Suprapubic skin (tissue), 4 donors: ENCODE measurements at places on chromosomes 11 and 22.
A peak's percentile ranks its signal among the peaks of the same experiment; 100 is the strongest.

DNA sequence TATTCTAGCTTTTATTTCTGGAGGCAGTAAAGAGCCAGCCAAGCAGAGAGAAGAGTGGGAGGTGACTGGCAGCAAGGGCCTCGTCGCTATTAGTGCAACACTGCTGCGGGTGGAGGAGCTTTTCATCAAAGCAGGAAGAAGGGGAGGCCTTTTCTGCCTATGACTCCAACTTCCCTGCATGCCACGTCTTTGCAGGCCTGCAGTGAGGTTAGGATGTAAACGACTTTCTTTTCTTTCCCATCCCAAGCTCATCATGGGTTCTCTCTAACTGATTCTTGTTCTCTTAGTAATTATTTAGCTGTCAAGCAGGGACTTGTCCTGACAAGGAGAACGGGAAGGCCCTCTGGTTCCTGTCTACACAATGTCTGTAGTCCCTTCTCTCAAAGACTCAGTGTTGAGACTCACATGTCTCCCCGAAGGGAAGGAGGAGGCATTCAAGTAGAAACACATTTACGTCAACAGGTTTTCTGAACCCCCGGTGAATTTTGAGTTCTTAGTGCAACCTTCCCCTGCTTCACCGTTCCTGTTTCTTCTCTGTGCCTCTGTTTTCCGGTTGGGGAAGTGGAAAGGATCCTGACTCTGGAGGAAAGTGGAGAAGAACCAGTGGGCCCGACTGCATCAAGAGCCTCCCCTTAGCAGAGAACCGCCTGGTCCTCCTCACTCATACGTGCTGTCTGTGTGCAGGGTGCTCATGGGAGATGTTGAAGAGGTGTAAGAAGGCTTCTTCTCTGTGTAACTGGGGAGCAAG is 56.9 kb downstream of the PACS1 start:
- no peak for DNase-seq

DNA sequence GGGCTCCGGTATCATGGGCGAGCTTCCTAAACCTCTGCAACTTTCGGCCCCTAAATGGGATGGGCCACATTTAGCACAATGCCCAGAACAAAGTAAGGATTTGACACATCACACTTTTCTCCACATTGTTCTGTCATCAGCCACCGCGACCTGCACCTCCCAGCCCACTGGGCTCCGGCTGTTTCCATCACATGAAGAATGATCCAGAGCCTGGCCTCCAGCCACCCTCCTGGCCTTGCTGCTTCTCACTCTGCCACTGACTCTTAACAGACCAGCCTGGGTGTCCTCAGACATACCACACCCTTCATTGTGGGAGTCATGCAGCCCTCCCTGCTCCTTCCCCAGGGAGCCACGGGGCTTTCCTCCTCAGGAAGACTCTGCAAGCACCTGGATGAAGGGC is 113.7 kb downstream of the IGLL1 start:
- DNase-seq, result no peak

DNA sequence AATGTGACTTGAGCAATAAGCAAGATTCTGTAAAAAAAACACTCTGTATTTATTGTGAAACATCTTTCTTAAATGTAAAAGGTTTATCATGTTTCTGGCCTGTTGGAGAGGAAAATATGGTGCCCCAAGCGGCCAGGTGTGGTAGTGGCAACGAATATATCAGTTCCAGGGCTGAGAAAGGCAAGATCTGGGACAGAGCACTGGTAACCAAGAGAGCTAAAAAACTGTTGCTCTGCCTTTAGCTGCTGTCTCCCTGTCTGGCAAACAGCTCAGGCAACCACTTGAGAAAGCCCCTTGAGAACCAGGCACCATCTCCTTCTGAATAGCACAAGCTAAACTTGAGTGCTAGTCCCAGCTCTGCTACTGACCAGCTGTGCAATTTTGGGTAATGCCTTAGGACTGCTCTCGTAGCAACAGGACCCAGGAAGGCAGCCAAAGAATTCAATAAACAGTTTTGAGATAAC is 129.9 kb downstream of the KCNC1 start:
- DNase-seq, result no peak

DNA sequence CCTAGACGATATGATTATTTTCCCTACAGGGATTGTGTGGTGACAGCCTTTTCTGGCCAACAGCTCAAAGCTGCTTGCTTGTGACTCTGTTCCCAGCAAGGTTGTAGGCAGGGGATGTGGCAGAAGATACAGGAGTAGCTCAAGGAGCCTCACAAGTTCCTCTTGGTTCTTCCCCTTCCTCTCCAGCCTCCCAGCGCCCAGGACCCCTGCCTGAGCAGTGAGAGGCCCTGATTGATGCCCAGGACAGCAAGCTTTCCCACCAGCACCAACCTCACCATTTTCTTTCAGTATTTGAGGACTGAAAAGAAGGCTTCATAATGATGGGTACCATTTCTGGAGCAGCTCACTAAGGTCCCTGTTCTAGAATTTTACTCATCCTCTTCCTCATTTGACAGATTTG is 248.0 kb downstream of the TENM4 start:
- DNase-seq, result no peak

DNA sequence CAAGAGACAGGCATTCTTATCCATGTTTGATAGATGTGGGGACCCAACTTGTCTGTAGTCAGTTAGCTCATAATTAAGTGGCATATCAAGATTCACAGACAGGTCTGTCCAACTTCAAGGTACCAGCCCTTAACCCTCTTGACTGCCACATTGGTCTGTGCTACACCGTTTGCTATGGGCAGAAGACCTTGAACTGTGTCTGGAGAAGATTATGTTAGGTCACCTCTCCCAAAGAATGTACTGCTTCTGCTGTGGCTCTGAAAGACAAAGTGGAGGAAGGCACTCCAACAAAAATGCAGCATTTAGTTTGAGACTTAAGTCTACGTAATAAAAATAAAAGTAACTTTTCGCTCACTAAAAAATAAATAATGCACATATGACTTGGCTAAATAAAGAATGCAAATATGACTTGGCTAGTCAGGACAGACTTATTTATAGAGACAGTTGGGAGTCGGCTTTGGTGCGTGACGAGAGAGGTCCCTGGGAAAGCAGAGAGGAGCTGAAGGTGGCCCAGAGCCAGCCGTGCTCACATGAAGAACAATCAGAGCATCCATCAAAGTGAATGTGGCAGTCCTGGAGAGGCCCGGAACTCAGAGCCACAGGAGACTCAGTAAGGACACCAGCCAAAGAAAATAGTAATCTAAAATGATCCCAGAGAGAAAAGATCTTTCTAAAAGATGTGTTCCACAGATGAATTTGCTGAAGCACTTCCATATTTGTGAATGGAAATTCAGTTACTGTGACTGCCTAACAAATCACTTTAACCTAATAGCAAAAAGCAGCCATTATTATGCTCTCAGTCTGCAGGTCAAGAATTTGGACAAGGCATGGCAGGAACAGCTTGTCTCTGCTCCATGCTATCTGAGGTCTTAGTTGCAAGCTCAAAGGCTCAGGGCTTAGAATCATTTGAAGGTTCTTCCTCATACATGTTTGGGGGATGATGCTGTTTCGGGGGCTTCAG is 35.0 kb downstream of the CWC15 start:
- DNase-seq, result peak; percentile 69

GRCh38 chr11:129042503-129042902 is 99.8 kb upstream of the TP53AIP1 start:
- DNase-seq, result no peak

DNA sequence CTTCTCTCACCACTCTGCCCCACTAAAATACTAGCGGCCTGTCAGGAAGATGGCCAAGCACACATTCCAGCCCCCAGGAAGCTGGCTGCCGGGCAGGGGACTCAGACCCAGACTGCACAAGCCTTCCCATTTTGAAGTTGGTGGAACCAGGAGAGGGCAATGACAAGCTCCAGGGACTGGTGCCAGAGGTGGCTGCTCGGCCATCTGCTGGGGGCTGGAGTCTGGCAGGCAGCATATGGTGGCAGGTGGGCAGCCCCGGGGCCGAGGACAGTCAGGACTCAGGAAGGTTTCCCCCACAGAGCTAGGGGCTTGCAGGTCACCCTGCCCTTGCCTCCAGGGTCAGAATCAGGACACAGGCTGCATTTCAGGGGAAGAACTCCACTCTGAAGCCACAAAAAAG is 22.6 kb downstream of the KCNJ5 start:
- no peak for DNase-seq

GRCh38 chr22:16988257-16988656 is 19.8 kb downstream of the GAB4 start:
- DNase-seq, result no peak

DNA sequence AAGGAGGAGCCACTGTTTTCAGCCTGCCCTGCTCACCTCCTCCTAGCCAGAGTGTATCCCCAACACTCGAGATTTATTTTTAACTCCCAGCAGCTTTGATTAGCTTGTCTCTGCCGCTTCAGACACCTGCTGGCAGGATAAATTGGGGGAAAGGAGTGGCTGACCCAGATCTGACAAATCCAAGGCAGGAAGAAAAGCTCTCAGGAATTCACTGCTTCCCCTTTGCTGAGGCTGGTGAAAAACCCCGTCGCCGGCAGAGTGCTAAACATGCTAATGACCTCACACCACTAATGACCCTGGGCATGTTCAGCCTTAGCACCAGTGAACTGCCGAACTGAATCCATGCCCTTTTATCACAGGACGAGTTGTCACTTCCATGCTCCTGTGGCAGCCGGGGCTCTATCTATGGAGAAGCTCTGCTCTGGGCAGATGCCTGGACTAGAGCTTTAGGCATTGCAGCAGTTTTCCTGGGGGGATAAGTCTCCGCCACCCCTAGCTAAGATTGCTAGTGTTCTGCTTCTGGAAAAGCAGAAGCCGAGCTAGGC is 52.2 kb downstream of the FEZ1 start:
- DNase-seq, result peak; percentile 4

DNA sequence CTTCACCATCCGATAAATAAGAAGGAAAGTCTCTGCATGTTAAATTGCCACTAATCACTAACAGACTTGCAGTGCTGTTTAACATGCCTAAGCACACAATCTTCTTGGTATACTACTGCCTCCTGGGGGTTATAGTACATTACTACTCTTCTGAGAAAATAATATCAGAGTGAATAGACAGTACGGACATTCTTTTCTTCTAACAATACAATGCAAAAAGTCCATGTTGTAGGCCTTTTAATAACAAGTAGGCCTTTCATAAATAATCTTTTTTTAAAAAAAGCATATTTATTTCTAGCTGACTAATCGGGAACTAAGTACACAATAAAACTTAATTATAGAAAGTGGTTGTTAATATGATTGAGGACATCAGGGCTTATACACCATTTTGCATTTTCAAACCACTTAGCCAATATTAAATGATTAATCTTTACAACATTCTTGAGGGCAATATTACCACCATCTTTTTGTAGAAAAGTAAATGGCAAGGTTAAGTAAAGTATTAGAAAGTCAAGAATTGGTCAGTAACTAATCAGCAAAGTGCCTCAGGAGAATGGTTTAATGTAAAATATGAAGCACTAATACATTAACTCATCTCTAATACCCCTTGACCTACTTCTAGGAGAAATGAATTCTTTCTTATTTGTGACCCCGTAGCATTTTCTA is 84.7 kb downstream of the TTC28 start:
- no peak for DNase-seq

- DNase-seq, result no peak
Measured at GRCh38 chr11:125165111-125165842, 726 bp downstream of the PKNOX2 start.

DNA sequence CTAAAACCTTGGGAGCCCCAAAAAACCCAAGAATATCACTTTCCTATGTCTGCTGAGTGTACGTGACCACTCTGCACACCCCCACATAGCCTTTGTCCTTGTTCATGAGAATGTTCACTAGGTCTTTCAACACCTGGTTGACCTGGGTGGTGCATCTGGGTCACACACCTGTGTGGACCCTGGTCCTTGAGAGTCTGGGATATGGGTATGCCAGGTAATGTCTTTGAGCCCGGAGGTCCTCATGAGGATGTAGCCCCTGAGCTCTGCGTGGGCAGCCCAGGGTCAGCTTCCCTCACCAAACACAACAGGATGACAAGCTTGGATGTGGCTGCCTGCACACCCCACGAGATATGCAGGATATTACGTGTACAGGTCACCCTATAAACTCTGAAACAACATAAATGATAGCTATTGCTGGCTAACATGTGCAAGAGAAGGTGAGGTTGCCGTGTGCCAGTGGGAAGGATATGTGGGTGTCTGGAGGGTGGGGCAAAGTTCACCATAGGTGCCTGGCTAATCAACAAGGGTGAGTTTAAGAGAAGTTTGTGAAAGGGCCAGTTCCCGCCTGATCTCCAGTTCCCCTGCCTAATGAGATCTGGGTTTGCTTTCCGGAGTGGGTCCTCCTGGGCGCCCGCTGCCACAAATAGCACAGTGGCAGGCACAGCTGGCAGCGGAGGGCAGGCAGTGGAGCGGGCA is 1.4 kb upstream of the PPARA start:
- no peak for DNase-seq

- DNase-seq, result no peak
Measured at GRCh38 chr11:107669191-107669740, 42.6 kb downstream of the SLN start.

GRCh38 chr11:111105566-111105965 is 140.0 kb upstream of the POU2AF2 start:
- DNase-seq, result no peak

GRCh38 chr11:133935551-133935910 is 21.2 kb downstream of the IGSF9B start:
- no peak for DNase-seq

DNA sequence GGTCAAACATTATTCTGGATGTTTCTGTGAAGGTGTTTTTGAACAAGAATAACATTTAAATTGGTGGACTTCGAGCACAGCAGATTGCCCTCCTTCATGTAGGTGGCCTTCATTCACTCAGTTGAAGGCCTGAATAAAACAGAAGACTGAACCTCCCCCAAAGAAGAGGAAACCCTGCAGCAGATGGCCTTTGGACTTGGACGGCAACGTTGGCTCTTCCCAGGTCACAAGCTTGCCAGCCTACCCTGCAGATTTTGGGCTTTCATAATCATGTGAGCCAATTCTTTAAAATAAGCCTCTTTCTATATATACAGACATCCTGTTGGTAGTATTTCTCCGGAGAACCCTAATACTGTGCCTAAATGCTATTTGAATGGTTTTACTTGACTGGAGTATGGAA is 432.2 kb upstream of the NARS2 start:
- no peak for DNase-seq

DNA sequence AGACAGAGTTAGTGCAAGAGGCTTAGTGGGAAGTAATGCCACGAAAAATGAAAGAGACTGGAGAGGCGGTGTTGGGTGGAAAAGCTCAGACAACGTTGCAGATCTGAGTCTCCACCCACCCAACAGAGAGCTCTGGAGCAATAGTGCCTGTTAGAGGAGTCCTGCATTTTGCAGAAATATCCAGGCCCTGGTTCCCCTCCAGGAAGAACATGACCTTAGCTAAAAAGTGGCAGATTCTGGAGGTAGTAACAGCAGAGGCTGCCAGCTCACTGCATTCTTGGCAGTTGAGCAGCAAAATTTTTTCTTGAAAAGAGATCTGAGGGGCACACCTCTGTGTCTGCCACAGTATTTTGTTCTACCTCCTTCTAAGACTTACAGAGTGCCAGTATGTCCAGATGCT is 27.7 kb upstream of the BIRC3 start:
- DNase-seq, result no peak

DNA sequence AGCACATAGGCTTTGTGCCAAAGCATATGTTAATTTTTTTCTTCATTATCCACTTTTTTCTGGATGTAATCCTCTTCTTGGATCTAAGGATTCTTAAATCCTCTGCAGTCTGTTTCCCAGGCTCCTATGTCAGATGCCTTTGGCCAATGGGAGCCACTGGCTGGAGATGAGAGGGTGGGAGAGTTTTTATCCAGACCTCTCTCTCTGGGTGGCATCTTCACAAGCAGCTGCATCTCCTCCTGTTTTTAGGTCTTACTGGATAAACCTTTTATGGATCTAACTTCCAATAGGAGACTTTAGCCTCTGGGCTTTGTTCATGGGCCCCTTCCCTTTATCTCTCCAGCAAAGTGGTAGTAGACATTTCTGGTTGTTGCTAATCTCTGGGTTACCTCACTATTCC is 22.4 kb upstream of the MPPED2 start:
- DNase-seq, result no peak

GRCh38 chr11:129992161-129992944 is 10.3 kb downstream of the PRDM10 start:
- no peak for DNase-seq
